CD4-positive, alpha-beta T cell treated with Interleukin-2 at 100 ng/mL for 4 hours (primary cell): ENCODE measurements at places on chromosomes 13 and 19.

DNA sequence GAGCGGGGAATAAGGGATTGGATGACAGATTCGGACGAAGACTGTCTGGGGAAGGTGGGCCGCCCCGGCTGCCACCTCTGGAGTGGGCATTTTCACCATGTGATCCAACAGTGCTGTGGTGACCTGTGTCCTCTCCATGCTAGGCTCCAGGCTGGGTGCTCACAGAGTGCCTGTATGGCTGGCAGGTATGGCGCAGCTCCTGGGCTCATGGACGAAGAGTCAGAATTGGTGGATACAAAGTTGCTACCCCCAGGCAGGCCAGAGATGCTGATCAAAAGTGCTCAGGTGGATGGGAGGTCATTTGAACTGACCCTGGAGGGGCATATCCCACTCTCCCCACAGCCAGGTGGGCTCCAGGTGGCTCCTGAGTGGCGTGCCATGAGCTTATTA, 111.3 kb upstream of the UQCRFS1 start:
- no peak for DNase-seq

- DNase-seq: no peak
Observed at GRCh38 chr19:19315444-19315843, 4.9 kb downstream of the SUGP1 start.

GRCh38 chr13:64538711-64539110, 2691.4 kb downstream of the PCDH9 start:
- no peak for DNase-seq

DNA sequence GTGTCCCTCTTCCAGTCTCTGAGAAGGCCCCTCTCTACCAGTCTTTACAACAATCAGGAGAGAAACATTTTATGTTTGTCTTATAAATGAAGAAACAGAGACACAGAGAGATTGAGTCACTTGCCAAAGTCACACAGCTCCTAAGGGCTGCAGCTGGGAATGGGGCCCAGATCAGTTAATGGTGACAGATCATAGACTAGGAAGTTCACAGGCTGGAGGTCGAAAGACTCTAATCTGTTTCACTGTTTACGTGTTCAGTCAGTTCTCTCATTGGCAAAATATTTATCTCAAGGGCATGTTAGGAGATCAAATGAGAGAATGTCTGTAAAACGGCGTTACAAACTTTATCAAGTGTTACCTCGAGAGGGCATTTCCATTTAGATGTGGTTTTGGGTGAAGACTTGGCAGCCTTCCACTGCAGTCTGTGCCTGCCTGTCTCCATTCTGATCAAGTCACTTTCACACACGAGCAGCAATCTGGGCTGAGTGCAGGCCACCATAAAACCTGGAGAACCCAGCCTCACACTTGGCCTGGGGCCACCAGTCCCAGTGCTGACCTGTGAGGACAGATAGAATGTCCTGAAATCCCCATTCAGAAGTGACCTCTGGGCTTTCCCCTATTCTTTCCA, 65.1 kb downstream of the SIAH3 start:
- DNase-seq: no peak

- no peak for DNase-seq
Observed at GRCh38 chr13:99377641-99378040, 70.4 kb upstream of the GPR183 start.

DNA sequence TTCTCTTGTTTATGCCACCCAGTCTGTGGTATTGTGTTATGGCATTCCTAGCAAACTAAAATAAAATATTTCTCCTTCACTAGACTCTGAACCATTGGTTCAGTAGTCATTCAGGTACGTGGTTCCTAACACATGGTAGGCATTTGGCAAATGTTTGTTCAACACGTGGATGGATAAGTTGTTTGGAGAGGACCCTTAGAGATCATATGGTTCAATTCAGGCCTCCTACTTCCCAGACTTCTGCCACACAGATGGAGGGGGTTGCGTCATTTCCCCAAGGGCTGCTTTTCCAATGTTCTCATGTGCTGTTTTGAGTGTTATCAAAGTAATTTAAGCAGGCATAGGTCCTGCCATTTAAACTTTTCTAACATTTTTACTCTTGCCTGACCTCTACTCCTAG, 6.7 kb downstream of the CXCL17 start:
- no peak for DNase-seq

DNA sequence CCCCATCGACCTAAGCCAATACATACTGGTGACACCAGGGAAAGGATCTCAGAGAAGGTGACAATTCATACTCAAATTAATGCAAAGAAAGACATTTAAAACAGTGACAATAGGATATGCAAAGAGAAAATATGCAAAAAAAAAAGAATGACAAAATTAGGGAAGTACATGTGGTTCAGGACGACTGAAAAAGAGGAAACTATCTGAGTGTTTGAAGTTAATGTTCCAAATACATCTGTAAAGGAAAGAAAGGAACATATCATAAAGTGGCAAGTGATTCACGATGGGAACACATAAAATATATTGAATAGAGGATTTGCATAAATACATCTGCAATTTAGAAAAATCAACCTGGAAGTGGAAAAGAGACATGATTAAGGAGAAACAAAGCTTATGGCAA, 441.4 kb downstream of the SLITRK5 start:
- no peak for DNase-seq

DNA sequence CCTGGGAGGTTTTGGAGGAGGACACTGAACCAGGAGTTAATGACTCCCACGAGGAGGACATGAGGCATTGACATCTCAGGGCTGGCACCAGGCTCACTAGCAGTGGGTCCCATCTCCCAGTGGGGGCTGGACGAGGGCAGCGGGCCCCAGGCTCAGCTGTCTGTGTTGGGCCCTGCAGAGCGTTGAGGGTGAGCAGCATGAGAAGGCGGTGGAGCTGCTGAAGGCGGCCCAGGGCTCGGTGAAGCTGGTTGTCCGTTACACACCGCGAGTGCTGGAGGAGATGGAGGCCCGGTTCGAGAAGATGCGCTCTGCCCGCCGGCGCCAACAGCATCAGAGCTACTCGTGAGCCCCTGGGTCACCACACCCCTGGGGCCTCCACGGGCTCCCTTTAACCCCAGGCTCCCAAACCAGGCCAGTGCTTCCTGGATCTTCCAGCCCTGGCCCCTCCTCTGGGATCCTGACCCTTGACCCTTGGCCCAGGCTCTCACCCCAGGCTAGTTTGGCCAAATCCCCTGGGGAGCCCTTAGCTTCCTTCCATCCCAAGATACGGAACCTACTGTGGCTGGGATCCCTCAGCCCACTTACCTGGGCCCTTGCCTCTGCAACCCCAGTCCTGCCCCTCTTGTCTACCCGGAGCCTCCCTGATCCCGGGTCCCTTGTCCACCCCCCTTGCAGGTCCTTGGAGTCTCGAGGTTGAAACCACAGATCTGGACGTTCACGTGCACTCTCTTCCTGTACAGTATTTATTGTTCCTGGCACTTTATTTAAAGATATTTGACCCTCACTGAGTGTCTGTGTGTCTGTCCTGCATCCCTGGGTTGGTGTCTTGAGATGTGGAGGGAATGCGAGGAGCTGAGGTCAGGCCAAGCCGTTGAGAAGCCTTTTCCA, 1.0 kb downstream of the C19orf73 start:
- no peak for DNase-seq

GRCh38 chr19:6587093-6587820, 3.7 kb downstream of the CD70 start:
- DNase-seq: no peak

DNA sequence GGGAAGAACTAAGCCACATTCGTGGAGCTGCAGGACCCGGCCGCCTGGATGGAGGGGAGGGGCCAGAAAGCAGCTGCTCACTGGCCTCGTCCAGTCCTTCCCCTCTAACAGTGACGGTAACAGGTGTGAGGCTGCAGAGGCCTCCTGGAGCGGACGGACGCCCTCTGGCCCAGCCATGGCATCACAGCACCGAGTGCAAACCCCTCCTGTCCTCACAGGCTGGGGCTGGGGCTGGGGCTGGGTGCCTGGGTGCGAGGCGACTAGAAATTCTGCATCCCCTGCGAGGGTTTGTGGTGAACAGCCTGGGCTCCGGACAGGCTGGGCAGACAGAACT, 3.6 kb downstream of the MICOS13 start:
- no peak for DNase-seq

DNA sequence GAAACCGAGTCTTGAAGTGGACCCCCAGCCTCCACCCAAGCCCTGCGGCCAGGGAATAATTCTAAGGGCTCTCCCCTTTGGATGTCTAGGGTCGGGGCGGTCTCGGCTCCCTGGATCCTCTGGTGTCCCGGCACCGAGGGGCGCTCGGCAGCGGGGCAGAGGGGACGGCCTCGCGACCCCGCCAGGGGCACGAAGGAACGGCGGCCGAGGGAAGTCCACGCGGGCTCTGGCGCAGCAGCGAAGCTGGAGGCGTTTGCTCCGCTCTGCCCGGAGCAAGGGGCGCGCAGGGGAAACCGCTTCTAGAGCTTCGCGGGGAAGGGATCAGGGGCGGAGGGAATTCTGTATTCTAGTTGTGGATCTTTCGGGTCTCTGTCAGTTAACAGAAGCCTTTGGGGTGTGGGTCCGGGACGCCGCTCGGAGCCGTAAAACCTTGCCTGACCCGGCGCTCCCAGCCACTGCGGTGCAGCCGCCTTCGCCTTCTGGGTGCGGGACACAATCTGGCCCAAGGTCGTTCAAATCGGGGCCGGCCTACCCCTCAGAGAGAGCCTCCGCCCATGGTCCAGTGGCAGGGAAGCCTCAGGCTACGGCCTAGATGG, 118.2 kb downstream of the KCNRG start:
- DNase-seq: no peak

GRCh38 chr19:947707-948539, 22.1 kb downstream of the ARID3A start:
- DNase-seq: no peak

DNA sequence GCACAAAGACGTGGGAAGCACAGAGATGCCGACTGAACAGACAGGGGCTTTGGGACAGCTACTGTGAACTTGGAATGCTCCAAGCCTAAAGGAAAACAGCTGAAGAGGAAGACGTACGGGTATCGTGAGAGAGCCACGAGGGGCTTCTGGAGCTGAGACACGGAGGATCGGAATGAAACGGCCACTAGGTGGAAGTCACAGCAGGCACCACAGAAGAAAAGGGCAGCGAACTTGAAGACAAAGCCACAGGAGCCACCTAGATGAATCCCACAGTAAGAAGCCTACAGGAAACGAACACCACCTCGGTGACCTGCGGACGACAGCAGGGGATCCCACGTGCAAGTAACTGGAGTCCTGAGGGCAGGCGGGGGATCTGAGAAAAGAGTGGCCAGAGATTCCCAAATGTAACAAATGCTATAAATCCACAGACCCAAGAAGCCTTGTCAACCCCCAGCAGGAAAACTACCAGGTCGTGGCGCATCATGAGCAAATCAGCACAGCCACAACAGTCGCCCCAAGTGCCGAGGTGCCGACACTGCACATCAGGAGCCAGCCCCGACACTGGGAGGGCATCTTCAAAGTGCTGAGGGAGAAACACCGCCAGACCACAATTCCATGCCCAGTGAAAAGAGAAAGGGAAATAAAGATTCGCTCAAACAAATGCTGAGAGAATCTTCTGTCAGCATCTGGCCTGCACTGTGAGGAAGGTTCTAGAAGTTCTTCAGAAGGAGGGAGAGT, 39.3 kb upstream of the ISYNA1 start:
- no peak for DNase-seq

GRCh38 chr13:21696865-21697448, 26.1 kb downstream of the FGF9 start:
- no peak for DNase-seq

DNA sequence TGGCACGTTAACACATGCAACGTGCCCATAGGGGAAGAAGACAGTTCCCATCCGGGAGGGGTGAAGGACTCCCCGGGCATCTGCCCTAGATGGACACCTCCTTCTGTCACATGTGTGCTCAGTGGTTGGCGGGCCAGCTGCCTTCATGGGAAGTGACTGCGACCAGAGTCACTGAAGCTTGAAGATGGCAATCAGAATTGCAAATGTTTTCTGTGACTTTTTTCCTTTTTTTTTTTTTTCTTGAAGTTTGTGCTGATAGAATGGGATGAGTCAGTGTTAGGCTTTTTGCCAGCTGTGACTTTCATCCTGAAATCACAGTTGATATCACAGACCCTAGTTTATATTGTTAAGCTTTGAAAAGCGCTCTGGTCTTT, 109.2 kb upstream of the MCF2L start:
- no peak for DNase-seq

GRCh38 chr13:67100730-67101129, 129.4 kb downstream of the PCDH9 start:
- DNase-seq: no peak

DNA sequence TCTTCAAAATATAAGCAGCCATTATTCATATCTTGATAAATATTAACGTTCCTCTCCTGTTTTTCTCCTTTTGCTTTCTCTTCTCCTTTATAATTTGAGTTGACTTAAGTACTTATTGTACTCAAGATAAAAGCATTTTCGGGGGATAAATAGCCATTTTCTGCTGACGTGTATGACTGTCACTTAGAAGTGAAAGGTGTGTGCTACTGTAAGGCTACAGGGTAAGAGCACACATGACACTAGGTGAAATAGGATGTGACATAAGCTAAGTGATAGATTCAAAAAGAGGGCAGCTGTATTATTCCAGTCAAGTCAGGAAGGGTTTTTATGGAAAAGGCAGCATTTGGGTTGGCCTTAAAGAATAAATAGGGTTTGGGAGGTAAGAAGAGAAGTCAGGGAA, 128.5 kb downstream of the GPC6 start:
- no peak for DNase-seq

DNA sequence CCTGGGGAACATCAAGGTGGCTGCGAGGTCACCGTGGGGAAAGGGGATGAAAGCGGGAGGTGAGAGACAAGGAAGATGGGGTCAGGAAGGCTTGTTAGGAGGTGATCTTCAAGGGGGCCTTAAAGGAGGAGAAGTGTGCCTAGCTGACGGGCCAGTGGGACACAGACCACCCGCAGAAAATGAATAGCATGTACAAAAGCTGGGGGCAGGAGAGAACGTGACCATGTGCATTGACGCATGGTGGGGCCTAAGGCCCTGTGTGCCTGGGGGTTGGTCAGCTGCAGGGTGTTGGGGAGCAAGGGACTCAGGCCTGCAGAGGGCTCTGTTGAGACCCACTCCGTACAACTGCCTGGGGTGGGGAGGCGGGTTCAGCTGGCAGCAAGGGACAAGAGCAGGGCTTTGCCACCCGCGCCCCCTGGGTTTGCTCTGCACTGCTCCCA, 5.9 kb downstream of the RAB8A start:
- DNase-seq: no peak

DNA sequence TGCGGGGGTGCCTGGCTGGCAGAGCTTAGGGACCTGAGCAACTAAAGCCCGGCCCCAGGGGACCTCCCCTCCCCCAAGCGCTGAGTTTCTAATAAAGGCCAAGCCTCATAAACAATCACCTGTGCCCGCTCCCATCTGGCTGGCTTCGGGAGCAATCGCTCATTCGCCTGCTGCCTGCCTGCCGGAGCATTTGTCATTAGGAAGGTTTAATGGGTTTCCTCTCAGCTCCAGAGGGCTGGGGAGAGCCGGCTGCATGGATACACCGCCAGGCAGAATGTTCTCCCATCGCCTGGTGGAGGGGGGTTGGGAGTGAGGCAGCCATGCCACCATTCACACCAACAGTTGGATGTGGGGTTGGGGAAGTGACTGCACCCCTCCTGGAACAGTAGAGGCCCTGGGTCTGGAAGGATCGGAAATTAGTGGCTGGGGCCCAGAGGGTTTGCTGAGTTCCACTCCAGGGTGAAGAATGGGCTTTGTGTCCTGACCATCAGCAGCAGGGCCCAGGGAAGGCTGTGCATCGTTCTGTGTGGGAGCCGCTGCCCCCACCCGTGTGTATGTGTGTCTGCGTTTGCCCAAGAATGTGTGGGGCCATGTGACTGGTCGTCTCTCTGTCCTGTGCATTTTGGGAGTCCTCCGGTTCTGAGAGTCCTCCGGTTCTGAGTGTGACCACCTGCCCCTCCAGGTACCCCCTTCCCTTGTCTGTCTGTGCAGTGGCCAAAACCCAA, 15.3 kb downstream of the PIN1 start:
- DNase-seq: no peak
